NCI-H510A (cell line): ENCODE measurements at places on chromosomes 7 and 10.
A peak's percentile ranks its signal among the peaks of the same experiment; 100 is the strongest.

DNA sequence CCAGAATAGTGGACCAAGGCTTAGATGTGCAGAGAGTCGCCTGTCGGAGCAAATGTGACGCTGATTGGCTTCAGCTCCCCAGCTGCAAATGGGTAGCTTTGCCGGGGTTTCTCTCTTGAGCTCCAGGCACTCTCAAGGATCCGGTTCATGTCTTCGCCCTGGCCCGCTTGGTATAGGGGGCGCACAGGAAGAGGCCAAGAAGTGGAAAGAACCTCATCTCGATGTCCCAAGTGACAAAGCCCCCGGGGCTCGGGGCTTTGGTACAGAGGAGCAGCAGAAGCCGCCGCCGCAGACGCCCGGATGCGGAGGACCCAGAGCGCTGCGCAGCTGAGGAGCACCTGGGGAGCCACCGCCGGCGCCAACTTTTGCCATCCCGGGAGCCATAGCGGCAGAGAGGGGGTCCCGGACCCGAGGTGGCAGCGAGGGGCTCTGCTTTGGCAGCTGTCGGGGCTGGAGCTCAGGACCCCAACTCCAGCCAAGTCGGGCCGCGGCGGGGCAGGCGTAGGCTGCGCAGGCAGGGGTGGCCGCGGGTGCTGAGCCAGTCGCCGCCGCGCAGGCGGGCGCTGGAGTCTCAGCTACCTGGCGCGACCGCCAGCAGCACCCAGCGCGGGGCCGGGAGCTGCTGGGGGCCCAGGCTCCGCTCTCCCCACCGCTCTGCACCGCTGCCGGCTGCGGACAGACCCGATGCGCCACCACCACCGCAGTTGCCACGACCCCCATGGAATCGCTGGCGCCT lies 466.6 kb downstream of the XPNPEP1 start:
- DNase-seq, result no peak

- DNase-seq, result peak; percentile 60
Measured at GRCh38 chr10:113099431-113100183, 149.6 kb downstream of the TCF7L2 start.

DNA sequence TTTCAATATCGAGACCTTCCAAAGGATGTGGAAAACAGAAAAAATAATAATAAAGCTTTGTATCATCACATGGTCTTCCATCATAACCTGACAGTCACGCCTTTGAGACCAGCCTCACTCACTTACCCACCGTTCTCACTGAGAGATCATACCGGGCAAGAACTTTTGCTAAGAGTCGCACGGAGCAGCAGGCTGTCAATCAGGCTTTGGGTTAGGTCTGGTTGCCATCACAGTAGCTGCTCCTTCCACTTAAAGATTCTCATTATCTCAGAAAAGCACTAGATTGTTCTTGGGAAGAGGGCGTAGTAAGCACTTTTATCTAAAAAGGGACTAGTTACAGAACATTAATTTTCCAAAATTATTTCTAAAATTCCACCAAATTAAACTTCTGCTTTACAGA lies 2.0 kb downstream of the RELN start:
- no peak for DNase-seq

GRCh38 chr7:28180364-28181147 lies at the start of gene JAZF1:
TSS of gene JAZF1 (minus strand) at chr7:28180795.
- DNase-seq, result peak; percentile 55

- no peak for DNase-seq
Measured at GRCh38 chr7:11760372-11760771, 71.6 kb downstream of the THSD7A start.

GRCh38 chr7:116672596-116673456 lies 830 bp downstream of the MET start:
- no peak for DNase-seq

DNA sequence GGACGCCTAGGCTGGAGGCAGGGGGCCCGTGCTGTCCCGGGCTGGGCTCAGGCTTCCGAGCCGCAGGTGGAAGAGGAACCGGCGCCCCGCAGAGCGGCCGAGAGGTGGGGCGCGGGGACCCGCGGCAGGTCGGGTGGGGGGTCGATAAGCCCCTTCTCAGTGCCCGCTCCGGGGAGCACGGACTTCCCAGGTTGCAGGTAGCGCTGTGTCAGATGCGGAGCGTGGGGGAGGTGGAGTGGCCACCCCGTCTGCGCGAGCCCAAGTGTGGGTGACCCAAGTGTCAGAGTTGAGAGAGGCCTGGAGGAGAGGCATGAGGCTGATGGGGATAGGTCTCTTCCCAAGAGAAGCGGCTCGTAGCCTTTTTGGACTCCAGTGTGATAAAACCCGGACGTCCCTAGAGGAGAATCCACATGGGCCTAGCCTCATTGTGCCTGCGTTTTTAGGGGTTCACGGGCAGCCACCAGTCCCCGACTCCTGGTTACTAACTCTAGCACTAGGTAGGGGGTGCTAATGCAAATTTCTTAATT lies 580 bp downstream of the EEPD1 start:
- no peak for DNase-seq

- no peak for DNase-seq
Measured at GRCh38 chr10:43825421-43825820, 176.7 kb upstream of the ZNF32 start.

- DNase-seq, result no peak
Measured at GRCh38 chr7:51175992-51176388, 140.6 kb downstream of the COBL start.

DNA sequence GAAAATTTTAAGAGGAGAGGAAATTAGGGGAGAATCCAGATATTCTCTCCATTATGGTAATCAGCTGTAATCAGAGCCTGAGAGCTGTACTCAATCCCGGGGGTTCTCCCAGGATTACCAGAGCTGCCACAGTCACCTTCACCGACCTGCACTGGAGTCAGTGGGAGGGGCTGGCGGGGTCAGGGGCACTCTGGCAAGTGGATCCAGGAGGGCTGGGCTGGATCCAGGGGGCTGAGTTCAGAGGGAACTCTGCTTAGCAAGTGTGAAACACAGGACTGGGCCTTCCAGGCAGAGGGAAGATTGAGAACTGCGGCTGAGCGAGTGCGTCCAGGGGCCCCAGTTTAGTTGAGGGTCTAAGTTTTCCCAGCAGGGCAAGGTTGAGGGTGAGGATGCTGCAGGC lies 89.2 kb downstream of the BMS1 start:
- no peak for DNase-seq

DNA sequence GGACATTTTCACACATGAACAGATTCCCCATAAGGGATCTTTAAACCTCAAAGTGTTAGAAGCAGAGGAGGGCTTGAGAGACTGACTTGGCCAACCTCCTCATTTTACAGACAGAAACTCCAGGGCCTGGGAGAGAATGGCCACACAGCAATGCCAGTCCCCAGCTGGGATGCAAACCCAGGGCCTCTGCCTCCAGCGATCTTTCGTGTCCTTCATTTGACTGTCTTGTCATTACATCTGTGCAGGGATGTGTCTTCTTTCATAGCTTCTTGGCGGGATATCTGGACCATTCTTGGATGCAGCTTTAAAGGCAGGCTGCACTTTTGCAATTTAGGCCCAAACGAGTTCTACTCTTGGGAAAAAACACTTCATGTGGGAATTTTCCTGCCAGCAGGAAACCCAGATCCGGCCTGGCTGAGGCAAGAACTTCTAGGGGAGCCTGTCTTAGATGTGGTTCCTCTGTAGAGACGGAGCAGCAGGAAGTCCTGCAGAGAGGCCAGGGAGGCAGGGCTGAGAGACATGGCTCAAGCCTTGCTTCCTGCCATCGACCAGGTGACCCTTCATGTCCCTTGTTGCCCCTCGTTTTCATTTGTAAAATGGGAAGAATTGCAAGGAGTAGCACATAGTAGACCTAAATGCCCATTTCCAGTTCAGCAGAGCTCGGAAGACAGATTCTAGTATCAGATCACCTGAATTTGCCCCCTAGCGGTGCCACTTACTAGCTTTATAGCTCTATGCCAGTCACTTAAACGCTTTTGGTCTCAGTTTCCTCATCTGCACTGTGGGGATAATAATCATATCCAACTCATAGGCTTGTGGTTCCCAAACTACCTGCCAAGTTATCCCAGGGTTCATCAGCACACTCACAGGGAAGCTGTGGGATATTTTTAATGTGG lies 43.9 kb upstream of the SLC29A3 start:
- no peak for DNase-seq

- DNase-seq, result no peak
Measured at GRCh38 chr7:48518092-48518491, 346.8 kb downstream of the ABCA13 start.

- no peak for DNase-seq
Measured at GRCh38 chr10:44870031-44870430, 41.1 kb upstream of the TMEM72 start.

- no peak for DNase-seq
Measured at GRCh38 chr7:28169230-28169629, 11.4 kb downstream of the JAZF1 start.

GRCh38 chr10:11886851-11887250 lies 63.7 kb downstream of the PROSER2 start:
- DNase-seq, result no peak

DNA sequence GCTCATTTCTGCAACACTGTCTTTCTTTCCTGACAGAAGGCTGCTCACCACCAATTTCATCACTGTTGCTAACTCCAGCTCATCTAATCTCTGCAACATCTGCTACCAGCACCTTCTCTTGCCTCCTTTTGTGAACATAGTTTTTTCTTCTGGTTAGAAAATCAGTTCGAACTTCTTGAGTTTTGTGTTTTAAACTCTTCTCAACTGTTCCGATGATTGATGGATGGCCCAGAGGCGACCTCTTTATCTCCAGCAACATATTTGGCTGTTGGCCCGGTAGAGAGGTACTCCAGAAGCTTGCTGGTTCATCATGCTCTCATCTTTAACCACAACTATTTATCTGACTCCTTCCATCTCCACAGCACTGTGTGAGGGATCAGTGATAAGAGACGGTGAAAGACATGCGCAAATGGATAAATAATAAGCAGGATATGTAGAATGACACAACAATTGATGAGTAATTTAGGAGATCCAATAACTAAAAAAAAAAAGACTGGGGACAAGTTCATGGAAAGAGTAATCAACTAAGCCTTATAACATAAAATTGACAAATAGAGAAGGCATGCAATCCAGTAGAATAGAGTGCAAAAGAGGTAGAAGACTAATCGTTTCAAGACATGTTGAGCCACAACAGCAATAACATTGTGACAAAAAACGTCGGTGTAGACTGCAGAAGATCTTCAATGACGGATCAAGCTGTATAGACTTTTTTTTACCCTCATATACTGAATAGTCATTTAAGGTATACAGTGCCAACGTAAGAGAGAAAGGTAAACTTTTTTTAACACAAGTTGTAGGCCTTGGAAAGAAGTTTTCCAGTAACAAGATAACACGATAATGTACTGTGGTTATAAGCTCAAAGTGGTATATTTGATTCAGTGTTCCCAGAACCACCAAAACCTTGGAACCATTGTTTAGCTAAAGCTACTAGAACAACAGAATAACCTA lies 152.2 kb downstream of the CRPPA start:
- no peak for DNase-seq

GRCh38 chr7:110309941-110310340 lies 781.0 kb upstream of the LRRN3 start:
- DNase-seq, result no peak

DNA sequence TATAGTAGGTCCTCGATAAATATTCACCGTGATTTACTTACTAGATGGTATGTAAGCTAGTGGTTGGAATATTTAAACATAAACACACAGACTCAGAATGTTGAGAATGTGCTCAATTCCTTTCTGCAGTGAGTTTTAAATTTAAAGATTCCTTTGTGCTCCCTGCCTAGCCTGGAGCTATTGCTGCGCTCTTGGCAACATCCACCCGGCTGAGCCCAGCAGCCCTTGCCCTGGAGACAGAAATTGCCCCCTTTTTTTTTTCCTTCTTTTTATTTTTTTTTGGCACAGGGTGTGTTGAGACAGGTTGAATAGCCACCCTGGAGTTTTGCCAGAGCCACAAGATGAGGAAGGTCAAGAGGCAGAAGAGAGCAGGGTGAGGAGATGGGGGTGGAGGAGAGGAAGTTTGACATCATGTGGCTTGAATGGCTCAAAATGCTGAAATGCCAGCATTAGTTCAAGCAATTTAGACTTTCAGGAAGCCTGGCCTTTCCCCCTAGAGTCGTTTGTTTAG lies 180.8 kb downstream of the PRKCQ start:
- DNase-seq, result no peak

GRCh38 chr10:22626784-22627183 lies 87.6 kb downstream of the PIP4K2A start:
- DNase-seq, result no peak

DNA sequence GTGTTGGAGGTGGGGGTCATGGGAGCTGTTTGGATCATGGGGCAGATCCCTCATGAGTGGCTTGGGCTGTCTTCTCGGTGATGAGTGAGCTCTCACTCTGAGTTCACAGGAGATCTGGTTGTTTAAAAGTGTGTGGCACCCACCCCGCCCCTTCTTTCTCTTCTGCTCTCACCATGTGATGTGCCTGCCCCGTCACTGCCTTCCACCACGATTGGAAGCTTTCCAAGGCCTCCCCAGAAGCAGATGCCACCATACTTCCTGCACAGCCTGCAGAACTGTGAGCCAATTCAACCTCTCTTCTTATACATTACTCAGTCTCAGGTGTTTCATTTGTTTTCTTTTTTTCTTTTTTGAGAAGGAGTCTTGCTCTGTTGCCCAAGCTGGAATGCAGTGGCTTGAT lies 170.0 kb downstream of the PTPN20 start:
- DNase-seq, result no peak

GRCh38 chr10:102649797-102650654 lies 5.7 kb downstream of the TRIM8 start:
- no peak for DNase-seq

DNA sequence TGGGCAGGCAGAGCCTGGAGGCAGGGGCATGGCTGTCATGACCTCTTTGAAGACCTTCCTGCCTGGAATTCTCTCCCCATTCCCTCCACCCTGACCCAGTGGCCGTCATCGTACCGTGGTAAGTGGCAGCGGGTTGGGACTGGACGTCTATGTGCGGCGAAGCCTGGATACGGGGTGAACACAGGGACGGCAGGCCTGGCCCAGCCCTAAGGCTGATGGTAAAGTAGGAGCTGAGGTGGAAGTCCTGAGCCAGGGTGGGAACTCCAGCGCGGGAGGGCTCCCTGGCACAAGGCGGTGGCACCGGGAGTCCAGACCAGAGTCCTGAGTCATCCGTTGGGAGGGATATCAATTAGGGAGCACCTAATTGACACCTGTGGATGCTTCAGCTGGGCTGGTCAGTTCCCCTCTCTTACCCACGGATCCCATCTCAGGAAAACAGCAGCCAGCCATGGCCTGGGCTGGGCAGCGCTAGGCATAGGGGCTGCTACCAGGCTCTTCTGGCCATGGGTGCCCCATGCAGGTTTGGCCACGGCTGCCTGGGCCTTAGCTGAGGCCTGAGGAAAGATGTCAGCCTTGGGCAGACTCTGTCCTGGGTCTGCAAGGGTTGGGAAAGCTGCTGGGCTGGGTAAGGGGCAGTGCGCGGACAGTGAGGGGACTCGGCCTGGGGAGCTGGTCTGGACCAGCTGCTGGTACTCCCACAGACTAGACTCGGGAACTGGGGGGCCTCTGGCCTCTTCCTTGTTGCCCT lies 3.3 kb downstream of the PPIF start:
- no peak for DNase-seq

DNA sequence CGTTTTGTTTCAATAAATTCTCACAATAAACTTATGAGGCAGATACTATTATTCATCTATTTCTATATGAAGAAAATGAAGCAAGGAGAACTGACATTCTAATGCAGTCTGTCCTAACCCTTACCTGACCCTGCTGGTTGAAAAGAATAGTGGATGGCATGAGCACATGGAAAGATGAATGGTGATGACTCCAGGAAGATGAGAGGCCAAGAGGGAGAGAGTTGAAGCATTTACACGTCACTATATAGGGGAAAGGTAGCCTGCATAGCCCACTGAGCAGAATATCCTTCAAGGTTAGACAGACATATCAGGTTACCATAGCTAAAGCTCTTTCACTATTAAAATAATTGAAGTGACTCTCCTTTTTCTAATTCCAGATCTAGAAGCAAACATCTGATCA lies 163.9 kb upstream of the CDK1 start:
- no peak for DNase-seq
